Brain (organoid and tissue), 16 donors: ENCODE measurements at places on chromosomes 4 and X.

- no peak for DNase-seq
Observed at GRCh38 chr4:146634825-146635224, 3.9 kb upstream of the POU4F2 start.

DNA sequence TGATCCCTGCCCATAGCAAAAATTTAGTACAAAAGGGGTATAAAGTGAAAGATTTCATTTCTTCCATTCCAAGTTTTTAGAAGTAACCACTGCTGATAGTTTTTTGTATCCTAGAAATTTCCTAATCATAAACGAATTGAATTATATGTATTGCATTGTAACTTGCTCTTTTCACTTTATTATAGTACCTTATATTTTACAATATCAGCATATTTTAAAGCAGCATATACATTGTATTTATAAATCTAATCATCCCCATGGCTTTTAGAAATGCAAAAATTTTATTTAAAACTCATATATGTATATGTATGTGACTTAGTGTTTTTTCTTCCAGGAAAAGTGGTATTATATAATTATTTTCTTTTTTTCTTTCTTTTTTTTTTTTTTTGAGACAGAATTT lies 27.7 kb downstream of the STAG2 start:
- no peak for DNase-seq

GRCh38 chrX:47093248-47093647 lies 15.0 kb downstream of the RGN start:
- DNase-seq: peak; percentile 56

DNA sequence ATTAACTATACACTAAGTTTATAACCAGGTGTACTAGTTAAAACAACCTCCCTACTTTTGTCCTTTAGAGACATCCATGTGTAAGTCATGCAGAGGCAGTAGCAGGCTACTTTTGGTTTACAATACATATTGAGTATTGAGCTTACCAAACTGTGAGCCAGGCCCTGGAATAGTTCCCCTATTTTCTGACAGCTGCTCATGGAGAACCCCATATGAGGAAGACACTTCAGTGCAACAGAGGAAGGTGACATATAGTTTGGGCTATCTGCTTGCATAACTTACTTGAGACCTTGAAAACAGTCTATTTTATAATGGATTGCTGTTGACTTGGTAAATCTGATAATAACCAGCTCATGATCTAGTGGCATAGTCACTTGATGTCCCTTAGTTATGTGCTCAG lies 190.5 kb downstream of the SH3BGRL start:
- DNase-seq: no peak

- DNase-seq: no peak
Observed at GRCh38 chr4:40473578-40474388, 138.7 kb downstream of the CHRNA9 start.

DNA sequence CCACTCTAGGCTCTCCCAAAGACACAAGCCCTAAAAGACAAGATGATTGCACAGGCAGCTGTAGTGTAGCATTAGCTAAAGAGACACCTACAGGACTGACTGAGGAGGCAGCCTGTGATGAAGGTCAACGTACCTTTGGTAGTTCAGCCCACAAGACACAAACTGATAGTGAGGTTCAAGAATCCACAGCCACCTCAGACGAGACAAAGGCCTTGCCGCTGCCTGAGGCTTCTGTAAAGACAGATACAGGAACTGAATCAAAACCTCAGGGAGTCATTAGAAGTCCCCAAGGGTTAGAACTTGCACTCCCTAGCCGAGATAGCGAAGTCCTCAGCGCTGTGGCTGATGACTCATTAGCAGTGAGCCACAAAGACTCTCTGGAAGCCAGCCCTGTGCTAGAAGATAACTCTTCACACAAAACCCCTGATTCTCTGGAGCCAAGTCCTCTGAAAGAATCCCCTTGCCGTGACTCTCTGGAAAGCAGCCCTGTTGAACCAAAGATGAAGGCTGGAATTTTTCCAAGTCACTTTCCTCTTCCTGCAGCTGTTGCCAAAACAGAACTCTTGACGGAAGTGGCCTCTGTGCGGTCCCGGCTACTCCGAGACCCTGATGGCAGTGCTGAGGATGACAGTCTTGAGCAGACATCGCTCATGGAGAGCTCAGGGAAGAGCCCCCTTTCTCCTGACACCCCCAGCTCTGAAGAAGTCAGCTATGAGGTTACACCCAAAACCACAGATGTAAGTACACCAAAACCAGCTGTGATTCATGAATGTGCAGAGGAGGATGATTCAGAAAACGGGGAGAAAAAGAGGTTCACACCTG lies 306.3 kb downstream of the ANK2 start:
- no peak for DNase-seq

DNA sequence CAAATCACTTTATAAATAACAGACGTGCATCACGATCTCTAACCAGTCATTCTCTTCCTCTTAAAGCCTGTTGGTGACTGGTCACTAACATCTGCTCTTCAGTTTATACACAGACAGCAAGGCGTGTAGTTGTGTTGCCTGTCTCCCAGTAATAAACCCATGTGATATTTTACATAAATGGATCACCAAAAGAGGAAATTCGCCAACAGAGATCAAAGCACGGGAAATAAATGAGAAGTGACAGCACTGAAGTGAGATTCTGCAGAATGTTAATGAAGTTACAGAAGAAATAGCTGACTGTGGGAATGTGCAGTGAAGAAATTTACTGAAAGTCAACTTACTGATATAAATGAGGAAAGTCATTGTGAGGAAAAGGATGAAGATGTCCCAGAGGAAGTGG lies 47.0 kb downstream of the AFF1 start:
- no peak for DNase-seq

GRCh38 chr4:101669138-101669831 lies 121.2 kb upstream of the BANK1 start:
- DNase-seq: no peak

- no peak for DNase-seq
Observed at GRCh38 chr4:86493460-86493859, 100.7 kb upstream of the PTPN13 start.

DNA sequence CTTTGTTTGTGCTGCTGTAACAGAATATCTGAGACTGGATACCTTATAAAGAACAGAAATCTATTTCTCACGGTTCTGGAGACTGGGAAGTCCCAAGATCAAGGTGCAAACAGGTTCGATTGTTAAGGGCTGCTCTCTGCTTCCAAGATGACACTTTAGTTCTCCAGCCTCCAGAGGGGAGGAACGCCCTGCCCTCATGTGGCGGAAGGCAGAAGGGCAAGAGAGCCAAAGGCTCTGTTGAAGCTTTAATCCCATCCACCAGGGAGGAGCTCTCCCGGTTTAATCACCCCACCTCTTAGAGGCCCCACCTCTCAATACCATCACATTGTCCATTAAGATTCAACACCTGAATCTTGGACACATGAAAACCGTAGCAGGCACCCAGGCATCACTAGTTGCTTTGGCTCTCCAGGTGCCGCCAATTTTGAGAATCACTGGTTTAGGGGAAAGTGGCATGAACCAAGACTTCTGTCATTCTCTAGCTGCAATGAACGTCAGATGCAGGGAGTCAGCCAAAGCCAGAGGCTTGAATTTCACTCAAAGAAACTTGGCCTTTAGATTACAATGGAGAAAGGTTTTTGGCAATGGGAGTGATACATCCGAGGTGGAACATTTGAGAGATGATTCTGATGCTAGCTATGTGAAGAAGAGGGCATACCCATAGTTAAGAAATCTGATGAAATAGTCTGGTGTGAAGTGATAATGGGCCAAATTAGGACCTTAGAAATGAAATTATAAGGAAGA lies 15.7 kb downstream of the FHL1 start:
- DNase-seq: no peak
